ENCODE measurements at places on chromosomes 16 and 17.

DNA sequence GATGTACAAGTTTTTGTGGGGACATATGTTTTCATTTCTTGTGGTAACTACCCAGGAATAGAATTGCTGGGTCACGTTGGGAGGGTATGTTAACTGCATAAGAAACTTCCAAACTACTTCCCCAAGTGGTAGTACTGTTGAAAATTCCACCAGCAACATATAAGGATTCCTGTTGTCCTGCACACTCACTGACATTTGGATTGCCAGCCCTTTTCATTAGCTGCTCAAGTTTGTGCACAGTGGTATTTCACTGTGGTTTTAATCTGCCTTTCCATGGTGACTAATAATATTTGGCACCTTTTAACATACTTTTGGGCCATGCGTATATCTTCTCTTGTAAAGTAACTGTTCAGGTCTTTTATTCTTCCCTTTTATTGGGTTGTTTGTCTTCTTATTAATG lies 103.3 kb downstream of the GNAO1 start:
- no peak for DNase-seq

- no peak for DNase-seq
Observed at GRCh38 chr16:17377360-17378324, 93.1 kb downstream of the XYLT1 start.

DNA sequence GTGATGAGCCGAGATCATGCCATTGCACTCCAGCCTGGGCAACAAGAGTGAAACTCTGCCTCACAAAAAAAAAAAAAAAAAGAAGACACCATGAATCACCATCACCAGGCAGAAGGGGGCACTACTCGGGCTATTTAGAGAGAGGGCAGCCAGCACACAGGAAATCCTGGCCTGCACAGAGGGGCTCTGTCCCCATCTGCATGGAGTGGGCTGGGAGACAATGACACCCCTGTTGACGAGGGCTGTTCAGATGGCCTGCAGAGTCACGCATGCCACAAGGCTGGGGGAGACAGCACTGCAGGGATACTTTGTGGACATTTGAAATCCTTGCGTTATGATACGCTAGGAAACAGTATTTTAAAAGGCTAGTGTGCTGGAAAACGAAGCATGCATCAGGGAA lies 48.3 kb downstream of the CUEDC1 start:
- no peak for DNase-seq

GRCh38 chr17:17417718-17418181 lies 59.0 kb upstream of the MED9 start:
- no peak for DNase-seq

Data from stimulated activated CD8-positive, alpha-beta memory T cell treated with anti-CD3 and anti-CD28 coated beads, Interleukin-4, amount 100 ng/mL, for 1 hour (primary cell).